HEK293T (cell line): ENCODE measurements at places on chromosomes 16 and 17.
A peak's percentile ranks its signal among the peaks of the same experiment; 100 is the strongest.

- no peak for DNase-seq
Observed at GRCh38 chr16:27245276-27246172, 23.0 kb downstream of the NSMCE1 start.

- no peak for DNase-seq
Observed at GRCh38 chr17:7977805-7978204, 24.6 kb upstream of the GUCY2D start.

GRCh38 chr17:80819422-80820164 lies 172.0 kb upstream of the CHMP6 start:
- DNase-seq = no peak

DNA sequence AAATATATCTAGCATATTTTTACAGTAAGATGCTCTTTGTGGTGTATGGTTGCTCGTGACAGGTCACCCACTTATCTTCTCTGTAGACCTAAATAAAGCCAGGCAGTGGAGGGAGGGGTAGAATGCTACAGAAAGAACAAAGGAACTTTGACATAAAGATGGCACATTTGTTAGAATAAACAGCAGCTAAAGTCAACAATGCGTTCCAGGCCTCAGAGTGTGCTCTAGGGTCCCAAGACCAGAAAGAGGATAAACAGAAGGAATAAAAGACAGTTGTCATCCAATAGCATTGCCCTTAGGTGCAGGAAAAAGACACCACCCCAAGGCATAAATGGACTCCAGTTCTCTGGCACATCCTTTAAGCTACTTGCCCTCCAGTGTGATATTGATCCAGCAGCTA lies 523.0 kb upstream of the CDH11 start:
- no peak for DNase-seq

GRCh38 chr17:81513753-81514488 lies 1.3 kb upstream of the ACTG1 start:
- no peak for DNase-seq

DNA sequence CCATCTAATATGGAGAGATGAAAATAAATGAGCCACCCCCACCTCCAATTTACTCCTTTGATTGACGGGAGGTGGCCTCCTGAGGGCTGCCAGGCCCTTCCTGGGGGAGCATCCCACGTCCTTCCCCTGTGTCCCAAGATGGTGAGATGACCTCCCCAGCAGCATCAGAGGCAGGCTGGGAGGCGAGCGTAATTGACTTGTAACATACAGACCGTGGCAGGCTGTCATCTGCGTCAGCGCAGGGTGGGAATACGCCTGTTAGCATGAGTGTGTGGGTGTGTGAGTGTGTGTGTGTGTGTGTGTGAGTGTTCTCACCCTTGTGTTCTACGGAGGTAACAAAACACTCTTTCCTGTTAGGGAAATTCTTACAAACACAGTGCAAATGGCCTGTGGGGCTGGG lies 156.9 kb upstream of the CIBAR2 start:
- no peak for DNase-seq

- DNase-seq = no peak
Observed at GRCh38 chr16:2287916-2288547, 20.1 kb upstream of the RNPS1 start.

- DNase-seq = peak; percentile 70
Observed at GRCh38 chr17:17810084-17810894, 26.5 kb downstream of the SREBF1 start.

- no peak for DNase-seq
Observed at GRCh38 chr17:83119987-83120864, 40.8 kb downstream of the METRNL start.

- DNase-seq = no peak
Observed at GRCh38 chr17:9472094-9472493, 103.5 kb downstream of the STX8 start.

DNA sequence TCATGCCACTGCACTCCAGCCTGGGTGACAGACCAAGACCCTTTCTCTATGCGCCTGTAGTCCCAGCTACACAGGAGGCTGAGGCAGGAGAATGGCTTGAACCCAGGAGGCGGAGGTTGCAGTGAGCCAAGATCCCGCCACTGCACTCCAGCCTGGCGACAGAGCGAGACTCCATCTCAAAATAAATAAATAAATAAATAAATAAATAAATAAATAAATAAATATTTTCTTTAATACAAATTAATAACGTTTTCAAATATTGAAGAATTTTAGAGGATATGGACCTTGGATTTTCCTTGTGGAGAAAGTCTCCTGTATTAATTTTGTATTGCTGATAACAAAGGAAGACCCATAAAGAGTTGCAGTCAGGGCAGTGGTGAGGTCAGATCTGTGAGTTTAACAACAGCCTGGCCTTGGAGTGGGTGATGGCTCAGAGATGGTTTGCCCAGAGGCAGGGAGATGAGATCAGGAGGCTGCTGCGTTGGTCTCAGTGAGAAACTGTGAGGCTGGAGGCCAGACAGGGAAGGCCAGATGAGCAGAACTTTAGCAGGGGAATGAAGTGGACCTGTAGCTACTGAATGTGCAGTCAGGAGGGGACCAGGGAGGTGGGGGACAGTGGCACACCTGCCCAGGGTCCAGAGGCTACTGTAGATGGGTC lies 4.4 kb upstream of the ASGR1 start:
- no peak for DNase-seq

GRCh38 chr16:50126183-50126582 lies 26.9 kb upstream of the TENT4B start:
- DNase-seq = no peak

DNA sequence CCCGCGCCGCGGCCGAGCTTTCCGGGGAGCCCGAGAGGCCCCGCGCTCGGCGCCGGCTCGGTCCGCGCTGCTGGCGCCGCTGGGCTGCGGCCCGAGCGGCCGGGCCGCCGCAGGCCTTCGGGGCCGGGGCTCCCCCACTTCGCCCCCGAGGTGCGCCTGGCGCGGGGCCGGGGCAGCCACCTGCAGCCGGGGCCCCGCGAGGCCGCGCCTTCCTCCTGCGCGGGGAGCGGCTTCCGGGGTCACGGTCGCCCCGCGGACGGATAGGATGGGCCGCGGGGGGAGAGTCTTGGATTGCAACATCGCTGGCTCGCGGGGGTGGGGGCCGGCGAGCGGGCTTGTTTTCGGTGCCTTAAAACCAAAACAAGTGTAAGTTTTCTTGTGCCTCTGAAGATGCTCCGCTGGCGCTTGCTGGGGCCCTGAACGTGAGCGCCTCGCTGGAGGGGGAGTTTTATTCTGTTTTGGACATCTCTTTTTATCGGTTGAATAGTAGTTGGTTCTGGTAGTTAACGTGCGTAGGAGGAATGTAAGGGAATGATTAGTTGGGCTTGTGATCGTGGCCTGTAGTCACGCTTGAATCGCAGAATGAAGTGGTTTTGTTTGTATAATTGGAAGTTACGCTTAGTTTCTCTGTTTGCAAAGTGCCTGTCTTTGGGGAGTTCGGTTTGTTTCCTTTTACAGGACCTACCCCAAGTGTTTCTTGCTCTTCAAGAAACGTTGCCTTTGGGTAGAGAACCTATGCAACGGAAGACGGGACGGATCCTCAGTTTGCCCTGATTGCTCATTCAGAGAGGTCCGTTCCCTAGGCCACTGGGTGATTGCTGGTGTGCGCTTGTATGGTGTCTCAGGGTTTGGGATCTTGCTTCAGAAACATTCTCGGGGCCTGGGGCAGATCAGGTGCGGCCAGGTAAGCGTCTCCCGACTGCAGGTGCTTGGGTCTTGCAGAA lies 724 bp downstream of the UBE2I start:
- DNase-seq = no peak

DNA sequence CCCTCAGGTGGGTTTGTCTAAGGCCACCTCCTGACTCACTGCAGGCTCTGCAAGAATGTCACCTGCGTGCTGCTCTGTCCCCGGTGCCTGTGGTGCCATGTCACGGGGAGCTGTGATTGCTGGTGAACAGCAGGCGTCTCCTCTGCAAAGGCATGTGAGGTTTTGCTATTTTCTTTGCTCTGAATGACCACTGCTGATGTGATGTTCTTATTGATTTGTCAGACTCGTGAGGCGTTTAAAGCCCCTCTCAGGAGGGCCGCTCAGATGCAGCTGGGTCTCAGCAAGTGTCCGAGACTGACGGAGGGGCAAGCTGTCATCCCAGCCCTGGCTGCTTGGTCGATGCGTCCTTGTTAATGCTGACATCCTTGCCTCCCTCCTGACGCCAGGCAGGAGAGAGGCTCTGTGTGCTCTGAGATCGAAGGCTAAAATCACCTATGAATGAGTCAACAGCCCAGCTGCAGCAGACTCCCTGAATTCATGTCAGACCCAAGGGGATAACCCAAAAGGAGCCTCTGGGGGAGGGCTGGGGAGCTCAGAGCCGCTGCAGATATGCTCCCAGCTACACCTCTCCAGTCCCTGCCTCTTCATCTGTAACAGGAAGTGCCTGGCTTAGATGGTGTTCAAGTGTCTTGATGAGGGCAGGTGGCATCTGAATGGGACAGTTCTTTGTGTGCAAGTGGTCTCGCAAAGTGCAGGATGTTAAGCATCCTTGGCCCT lies 11.8 kb upstream of the PEMT start:
- DNase-seq = no peak

DNA sequence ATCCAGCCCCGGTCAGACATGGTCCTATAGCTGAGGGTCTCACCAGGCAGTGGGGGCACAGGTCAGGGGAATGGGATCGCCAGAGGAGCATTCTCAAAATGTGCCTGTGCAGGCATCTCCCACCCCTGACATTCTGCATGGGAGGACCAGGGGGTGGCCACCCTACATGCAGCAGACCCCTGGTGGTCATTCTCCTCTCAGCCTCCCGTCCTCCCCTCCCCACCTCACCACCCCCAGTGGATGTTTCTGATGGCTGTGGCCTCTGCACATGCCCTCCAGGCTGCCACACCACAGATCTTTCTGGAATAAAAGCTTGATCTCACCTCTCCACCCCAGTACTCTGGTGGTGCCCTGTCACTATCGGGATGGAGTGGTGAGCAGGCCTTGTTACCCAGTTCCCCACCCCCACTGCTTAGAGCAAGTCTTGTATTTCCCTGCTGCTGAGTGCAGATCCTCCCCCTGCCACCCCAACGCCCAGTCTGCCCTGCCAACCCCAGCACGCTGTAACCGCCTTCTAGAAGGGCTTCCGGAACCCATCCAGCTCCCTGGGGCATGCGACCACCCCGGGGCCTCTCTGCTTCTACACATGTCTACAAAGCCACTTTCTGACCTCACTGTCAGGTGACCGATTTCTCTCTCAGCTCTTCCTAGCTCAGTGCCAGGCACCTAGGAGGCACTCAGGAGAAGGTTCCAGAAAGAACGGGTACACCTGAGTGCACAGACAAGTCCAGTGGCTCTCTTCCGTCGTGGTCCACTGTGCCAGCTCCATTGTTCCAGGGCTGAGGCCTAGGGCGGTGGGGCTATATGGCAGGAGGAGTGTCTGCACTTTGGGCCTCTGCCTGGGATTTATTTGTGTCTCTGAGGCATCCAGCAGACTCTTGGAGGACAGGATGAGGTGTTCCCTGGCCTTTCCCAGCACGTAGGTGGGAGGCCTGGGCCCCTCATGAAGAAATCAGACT lies 9.3 kb downstream of the TBC1D24 start:
- no peak for DNase-seq

GRCh38 chr17:42514867-42515266 lies 21.2 kb upstream of the NAGLU start:
- DNase-seq = no peak

GRCh38 chr17:15654886-15655561 lies 29.1 kb downstream of the TRIM16 start:
- DNase-seq = no peak

GRCh38 chr17:71632328-71632727 lies 488.5 kb upstream of the SOX9 start:
- no peak for DNase-seq

GRCh38 chr16:57277586-57277985 lies 6.9 kb downstream of the PLLP start:
- no peak for DNase-seq

DNA sequence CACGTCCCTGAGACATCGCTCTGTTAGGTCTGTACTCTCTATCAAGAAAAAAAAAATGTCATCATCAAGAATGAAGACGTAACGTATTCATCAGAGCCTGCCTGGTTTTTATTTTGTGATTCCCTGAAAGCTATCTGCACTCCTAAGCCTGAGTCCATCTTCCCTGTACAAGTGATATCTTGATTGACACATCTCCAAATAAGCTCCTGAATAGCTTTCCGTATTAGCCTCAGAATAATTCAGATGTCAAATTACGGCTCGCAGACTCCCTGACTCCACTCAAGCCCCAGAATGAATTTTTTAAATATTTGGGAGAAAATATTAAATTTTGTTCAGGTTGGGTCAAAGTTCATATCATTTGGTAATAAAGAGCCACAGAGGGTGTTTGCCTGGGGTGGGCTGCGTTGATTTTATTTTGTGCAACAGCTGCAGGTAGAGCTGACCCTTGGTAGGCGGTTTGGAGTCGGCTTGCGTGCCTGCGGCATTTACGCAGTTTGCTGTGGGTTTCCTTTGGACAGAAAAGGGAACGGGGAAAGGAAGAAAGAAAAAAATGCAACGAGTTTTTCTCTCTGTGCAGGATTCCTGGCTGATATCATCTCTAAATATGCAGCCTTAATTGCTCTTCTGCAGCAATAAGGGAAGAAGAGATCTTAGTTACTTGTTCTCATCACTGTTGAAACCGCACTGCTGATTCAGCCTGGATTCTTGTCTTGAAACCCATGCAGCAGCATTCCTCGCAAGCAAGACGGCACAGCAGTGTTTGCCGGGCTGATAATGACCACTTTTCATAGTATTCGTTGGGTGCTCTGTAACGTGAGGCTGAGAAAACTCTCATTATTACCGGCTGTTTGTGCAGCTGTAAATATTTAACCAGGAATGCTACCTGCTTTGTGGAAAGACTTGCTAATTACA lies 114.7 kb downstream of the IRX3 start:
- DNase-seq = no peak

DNA sequence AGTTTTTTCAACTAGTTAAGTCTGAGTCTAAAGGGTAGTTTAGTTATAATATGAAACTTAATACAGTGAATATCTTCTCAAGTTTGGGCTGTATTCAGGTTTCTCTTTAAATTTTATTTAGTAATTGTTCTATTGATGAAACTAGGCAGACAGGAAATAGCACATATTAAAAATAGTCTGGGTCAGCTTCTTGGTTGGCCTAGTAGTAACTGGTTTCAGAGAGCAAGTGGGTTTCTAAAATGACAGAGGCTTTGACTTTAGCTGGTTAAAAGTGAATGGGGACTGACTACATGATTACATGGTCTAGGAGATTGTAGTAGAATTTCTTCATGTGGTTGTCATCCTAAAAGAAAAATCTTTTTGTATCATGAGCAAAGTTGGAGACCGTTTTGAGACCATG lies 46.8 kb downstream of the OMG start:
- no peak for DNase-seq

- no peak for DNase-seq
Observed at GRCh38 chr16:56715126-56715525, 14.8 kb upstream of the NUP93 start.

- DNase-seq = no peak
Observed at GRCh38 chr17:43588121-43588520, 42.0 kb upstream of the ETV4 start.

- DNase-seq = no peak
Observed at GRCh38 chr17:72702998-72703397, 389.5 kb downstream of the SLC39A11 start.

- no peak for DNase-seq
Observed at GRCh38 chr17:40854175-40854814, 12.7 kb downstream of the KRT12 start.

DNA sequence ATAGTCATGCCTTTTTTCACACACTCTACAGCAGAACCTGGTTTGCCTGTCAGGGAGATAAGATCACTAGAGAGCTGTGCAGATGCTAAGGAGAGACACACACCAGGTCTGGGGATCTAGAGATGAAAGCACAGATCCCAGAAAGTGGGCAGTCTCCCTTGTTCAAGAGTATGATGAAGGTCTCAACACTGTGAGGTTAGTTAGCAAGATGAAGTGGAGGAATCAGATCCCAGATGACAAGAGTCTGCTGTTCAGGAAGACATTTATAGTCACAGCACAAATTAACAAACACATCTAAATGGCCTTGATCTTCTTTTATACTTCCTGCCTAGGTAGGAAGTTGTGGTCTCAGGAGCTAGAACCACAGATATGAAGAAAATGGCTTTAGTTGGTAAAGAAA lies 23.4 kb upstream of the SKAP1 start:
- no peak for DNase-seq
